Left ventricle myocardium superior (tissue), 1 donor: ENCODE measurements at places on chromosomes 3 and 15.
A peak's percentile ranks its signal among the peaks of the same experiment; 100 is the strongest.

DNA sequence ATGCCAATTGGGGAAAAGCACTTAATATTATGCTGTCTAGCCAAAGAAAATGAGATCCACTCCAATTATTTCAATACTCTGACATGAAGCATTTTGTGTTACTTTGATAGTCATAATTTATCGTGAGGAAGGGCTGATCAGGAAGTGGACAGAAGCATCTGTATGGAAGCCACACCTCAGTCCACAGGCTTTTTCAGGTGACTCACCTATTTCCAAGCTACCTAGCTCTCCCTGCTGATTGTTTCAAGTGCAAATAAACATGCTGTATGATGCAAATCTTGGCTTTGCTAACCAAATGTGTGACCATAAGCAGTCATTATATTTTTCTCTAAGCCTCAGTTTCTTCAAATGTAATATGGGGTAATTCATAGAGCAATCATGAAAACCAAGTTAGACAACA is 30.8 kb upstream of the CPB1 start:
- DNase-seq, result no peak

GRCh38 chr3:101667844-101668243 is 9.1 kb downstream of the ZBTB11 start:
- no peak for DNase-seq

DNA sequence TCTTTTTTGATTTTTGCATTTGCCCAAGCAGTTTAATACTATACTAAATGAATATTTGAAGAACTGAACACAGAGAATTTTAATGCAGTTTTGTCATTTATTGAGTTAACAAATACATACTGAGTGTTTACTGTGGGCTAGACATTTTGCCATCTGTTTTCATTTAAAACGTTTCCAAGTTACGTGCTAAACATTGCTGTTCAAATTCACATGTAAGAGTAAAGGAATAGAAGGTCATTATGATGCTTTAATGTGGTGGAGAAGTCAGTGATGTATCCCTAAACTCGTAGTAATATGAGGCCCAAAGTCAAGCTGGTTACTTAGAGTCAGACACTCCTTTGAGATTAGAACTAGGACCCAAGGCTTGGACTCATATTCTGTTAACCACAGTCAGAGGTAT is 49.4 kb downstream of the CRYBG3 start:
- no peak for DNase-seq

DNA sequence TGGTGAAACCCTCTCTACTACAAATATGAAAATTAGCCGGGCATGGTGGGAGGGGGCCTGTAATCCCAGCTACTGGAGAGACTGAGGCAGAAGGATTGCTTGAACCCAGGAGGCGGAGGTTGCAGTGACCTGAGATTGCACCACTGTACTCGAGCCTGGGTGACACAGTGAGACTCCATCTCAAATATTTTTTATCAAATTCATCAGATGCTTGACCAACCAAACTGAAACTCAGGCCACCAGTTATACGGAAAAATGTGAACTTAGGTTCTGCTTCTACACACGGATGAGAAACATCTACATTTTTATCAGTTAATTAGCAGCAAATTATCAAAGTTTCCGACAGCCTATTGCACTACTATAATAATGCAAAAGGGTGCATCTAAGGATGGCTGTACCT is 4.8 kb downstream of the ARF4 start:
- DNase-seq, result no peak

DNA sequence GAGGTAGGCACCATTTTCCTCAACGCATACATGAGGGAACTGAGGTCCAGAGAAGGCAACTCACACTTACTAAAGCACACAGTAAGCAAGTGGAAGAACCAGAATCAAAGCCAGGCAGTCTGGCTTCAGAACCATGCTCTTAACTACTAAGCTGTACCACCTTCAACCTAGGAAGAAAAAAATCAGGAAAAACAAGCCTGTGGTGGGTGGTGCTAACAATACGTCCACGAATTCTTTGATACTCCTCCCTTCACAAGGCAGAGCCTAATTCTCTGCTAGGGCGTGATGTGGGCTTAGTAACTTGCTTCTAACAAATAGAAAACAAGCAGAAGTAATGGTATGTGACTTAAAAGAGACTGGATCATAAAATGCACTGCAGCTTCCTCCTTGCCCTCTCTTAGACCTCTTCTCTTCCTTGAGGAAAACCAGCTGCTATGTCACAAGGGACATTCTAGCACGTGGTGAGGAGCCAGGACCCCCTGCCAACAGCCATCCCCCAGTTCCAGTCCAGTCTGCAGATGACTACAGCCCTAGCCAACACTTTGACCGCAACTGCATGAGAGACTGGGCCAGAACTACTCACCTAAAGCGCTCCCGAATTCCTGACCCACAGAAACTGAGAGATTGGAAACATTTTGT is 36.9 kb downstream of the HACD2 start:
- peak; percentile 50 for DNase-seq

- no peak for DNase-seq
Observed at GRCh38 chr3:7710284-7710683, 791.3 kb upstream of the LMCD1 start.

- DNase-seq, result no peak
Observed at GRCh38 chr15:53447053-53447574, 312.3 kb downstream of the WDR72 start.

DNA sequence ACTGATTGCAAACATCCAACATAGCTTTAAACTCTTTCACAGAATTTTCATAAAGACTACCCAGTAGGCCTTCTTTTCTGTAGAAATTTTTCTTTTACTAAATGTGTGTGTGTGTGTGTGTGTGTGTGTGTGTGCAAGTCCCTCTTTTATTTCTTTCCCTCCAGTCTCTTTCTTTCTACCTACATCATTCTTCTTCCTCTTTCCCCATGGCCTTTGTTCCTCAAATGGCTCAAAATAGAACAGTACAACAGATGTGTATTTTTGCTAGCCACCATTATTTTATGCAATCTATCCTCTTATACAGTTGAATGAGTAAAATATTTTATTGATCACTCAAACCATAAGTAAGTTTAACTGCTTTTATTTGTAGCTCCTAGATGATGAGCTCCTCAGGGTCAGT is 76.4 kb downstream of the USF3 start:
- no peak for DNase-seq

DNA sequence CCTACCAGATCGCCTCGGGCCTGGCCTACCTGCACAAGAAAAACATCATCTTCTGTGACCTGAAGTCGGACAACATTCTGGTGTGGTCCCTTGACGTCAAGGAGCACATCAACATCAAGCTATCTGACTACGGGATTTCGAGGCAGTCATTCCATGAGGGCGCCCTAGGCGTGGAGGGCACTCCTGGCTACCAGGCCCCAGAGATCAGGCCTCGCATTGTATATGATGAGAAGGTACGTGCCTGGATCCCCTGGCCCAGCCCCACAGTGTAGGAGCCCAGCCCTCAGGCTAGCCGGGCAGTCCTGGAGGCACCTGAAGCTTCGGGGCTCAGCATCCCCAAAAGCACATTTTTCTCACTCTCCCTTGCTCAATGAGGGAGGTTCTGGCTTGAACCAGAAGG is 135.8 kb downstream of the LRRK1 start:
- DNase-seq, result no peak

- DNase-seq, result no peak
Observed at GRCh38 chr3:26596335-26596734, 26.2 kb upstream of the LRRC3B start.

GRCh38 chr3:72155391-72156064 is 370.6 kb upstream of the PROK2 start:
- peak; percentile 54 for DNase-seq

DNA sequence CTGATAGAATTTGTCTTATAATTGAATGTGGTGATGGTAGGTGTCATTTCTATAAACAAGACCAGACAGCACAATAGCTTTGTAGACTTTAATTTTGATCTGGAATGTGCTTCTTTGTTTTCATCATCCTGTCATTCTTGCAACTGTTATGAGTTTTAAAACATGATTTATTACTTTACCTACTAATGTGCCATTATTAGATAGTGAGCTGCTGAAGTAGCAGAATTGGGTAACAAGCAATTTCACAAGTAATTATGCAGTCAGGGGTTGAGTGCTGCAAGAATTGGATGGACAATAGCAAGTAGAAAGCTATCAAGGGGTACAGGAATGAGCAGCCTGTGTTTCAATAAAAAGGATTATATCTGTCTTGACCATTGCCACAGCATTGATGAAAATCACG is 975.6 kb downstream of the ROBO1 start:
- DNase-seq, result no peak

GRCh38 chr3:173743111-173743510 is 345.6 kb downstream of the NLGN1 start:
- no peak for DNase-seq

DNA sequence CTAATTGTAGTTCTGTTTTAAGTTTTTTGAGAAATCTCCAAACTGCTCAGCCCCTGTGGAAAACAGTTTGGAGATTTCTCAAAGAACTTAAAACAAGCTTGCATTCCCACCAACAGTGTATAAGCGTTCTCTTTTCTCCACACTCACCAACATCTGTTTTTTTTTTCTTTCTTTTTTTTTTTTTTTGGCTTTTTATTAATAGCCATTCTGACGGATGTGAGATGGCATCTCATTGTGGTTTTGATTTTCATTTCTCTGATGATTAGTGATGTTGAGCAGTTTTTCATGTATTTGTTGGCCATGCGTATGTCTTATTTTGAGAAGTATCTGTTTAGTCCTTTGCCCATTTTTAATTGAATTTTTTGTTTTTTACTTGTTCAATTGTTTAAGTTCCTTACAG is 73.1 kb upstream of the COL8A1 start:
- DNase-seq, result no peak
